ENCODE measurements at places on chromosomes 1 and 21.

- DNase-seq = peak; percentile 36
Observed at GRCh38 chr1:32215629-32216480, 6.3 kb downstream of the TMEM234 start.

GRCh38 chr1:48730164-48730910 is 46.4 kb downstream of the BEND5 start:
- no peak for DNase-seq

- DNase-seq = no peak
Observed at GRCh38 chr1:108670131-108670773, 9.4 kb upstream of the HENMT1 start.

DNA sequence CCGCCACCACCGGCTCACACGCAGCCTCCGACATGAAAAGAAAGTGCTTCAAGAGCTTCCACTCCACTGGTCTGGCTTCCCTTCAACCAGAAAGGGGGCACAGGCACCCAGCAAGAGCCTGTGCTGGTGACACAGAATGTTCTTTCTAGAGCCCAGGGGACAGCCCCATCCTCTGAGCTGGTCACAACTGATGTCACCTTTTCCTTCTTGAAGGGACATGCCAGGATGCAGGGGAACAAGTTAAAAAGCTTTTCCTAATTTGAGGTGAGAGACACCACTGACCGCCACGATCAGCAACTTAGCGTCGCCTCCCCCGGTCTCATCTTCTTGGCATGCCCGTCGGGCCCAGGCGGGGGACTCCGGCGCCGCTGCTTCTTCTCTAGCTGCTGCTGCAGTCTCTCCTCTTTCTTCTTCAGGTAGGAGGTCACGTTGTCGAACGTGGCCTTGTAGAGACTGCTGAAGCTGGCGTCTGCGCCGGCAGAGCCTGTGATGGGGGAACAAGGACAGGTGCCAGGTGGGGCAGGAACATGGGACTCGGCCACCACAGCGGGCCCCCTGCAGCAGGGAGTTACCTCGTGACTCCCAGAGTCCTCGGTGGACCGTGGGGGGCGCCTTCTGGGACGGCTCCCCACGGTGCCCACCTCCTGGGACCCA is 29.5 kb downstream of the WDR4 start:
- DNase-seq = no peak

- DNase-seq = no peak
Observed at GRCh38 chr1:28110555-28110954, 22.1 kb upstream of the EYA3 start.

GRCh38 chr1:115314092-115314491 is 24.0 kb downstream of the NGF start:
- DNase-seq = peak; percentile 86

GRCh38 chr1:62530516-62531154 is 66.7 kb upstream of the ANGPTL3 start:
- no peak for DNase-seq

- DNase-seq = no peak
Observed at GRCh38 chr1:92743221-92743620, 41.7 kb downstream of the EVI5 start.

GRCh38 chr21:34131586-34131985 is 58.2 kb downstream of the MRPS6 start:
- DNase-seq = no peak

- no peak for DNase-seq
Observed at GRCh38 chr1:76494807-76495206, 372.5 kb upstream of the ST6GALNAC5 start.

DNA sequence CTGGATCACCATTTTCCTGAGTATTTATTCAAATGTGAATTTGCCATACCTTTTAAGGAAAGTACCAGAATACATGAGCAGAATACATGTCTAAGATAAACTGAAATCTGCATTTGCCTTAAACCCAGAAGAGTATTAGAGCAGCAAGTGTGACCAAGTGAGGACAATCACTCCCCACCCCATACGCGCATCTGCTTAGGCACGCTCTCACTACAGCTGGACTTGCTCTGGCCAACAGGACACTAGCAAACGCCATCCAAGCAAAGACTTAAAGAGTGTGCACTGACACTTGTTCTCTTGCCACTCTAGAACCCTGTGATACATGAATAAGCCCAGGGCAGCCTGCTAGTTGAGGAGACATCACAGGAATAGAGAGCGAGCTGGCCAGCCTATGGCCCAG is 25.6 kb downstream of the NUP133 start:
- DNase-seq = no peak

DNA sequence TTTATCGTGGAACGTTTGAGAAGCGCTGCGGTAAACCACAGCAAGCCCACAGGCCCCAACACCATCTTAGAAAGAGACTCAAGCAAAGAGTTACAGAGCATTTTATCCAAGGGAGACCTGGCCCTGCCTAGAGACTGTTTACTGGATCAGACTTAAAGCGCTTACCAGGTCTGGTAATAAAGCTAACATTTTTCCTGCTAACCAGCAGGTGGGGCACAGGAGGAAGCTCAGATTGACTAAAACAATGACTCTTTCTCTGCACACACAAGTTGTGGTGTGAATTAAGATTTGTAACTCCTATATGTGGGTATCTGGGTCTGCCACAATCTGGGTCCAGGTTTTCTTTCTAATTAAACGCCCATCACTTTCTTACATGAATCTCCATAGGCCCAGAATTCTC is 136.5 kb upstream of the ETS2 start:
- DNase-seq = peak; percentile 31

- no peak for DNase-seq
Observed at GRCh38 chr1:234699795-234700665, 90.1 kb upstream of the IRF2BP2 start.

GRCh38 chr1:182359645-182360044 is 31.9 kb downstream of the GLUL start:
- DNase-seq = no peak
